ENCODE measurements at places on chromosomes 11 and 22.

- no peak for DNase-seq
These were observed 147.9 kb upstream of the PLET1 start for GRCh38 chr11:112408517-112408916.

DNA sequence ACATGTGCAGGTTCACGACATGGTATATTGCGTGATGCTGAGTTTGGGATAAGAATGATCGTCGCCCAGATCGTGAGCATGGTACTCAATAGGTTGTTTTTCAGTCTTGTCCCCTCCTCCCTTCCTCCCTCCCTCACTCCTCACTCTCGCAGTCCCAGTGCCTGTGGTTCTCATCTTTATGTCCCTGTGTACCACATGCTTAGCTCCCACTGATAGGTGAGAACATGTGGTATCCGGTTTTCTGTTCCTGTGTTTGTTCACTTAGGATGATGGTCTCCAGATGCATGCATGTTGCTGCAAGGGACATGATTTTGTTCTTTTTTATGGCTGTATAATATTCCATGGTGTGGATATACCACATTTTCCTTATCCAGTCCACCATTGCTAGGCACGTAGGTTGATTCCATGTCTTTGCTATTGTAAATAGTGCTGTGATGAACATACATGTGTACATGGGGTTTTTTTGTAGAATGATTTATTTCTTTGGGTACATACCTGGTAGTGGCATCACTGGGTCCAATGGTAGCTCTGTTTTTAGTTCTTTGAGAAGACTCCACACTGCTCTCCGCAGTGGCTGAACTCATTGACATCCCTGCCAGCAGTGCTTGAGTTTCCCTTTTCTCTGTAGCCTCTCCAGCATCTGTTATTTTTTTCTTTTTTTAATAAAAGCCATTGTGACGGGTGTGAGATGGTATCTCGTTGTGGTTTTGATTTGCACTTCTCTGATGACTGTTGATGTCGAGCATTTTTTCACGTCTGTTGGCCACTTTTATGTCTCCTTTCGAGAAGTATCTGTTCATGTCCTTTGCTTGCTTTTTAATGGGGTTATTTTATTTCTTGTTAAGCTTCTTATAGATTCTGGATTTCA lies 16.4 kb downstream of the ZBED4 start:
- no peak for DNase-seq

DNA sequence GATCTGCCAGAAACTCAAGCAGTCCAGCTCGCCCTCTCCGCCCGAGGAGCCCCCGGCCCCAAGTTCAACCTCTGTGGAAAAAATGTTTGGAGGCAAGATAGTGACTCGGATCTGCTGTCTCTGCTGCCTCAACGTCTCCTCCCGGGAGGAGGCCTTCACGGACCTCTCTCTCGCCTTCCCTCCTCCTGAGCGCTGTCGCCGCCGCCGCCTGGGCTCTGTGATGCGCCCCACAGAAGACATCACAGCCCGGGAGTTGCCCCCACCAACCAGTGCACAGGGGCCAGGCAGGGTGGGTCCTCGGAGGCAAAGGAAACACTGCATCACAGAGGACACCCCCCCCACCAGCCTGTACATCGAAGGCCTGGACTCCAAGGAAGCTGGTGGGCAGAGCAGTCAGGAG lies 20.8 kb downstream of the USP35 start:
- DNase-seq, result no peak

DNA sequence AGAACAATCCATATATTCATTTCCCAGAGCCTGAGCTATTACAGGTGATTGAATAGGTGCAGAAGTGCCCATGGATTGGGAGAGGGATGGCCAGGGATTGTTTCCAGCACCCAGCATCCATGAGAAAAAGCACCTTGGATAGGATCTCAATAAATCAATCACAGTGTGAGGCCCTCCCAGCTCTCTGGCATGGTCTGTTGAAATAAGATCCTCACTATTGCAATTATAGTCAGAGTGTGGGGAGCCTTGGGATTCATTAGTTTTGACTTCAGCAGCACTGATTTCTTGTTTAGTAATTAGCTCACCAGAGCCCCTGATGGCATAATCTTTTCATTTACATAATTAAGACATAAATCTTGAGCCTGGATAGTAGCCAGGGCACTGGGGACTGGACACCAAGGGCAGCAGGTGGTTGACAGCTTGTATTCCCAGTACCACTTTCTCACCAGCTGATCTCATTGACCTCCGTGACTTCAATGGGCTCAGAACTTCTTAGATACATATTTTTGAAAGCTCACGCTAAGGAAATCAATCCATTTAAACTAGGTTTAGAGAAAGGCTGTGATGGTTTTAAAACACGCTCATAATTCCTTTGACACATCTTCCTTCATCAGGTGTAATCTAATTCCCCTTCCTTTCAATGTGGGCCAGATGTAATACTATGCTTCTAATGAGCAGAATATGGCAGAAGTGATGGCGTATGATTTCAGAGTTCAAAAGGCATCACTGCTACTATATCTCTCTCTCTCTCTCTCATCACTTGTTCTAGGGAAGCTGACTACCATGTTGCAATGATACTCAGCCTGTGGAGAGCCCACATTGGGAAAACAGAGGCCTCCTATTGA lies 22.1 kb upstream of the DRD2 start:
- no peak for DNase-seq

- no peak for DNase-seq
These were observed 106.2 kb downstream of the LRRC32 start for GRCh38 chr11:76564364-76564763.

DNA sequence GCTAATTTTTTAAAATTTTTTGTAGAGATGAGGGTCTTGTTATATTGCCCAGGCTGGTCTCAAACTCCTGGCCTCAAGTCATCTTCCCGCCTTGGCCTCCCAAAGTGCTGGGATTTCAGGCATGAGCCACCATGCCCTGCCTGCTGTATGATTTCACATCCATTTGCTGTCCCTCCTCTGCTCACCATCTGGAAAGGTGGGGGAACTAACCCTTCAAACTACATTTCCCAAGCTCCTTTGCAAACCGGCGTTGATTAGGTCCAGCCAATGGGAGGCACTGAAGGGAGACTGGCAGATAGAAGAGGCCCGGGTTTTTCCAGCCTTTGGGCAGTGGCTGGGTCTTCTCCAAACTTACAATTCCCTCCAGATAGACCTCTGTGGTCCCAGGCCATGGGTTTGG lies 19.3 kb downstream of the RFPL1 start:
- DNase-seq, result no peak

- DNase-seq, result no peak
These were observed 21.3 kb upstream of the OR52M1 start for GRCh38 chr11:4523666-4524065.

DNA sequence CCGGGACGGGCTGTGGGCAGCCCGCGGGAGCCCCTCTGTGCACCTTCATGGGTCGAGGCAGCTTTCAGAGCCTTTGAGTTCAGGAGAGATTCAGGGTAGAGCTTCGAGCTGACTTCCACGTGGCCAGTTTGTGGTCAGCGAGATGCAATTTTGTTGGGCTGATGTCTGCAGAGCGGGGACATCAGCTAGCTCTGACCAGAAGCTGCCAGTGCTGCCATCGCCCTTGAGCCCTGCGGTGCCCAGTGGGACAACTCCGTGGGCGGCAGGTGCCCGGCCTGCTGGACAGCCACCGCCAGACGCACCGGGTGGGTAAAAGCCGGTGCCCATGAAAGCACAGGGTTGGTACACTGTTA lies 719 bp downstream of the TALDO1 start:
- no peak for DNase-seq

DNA sequence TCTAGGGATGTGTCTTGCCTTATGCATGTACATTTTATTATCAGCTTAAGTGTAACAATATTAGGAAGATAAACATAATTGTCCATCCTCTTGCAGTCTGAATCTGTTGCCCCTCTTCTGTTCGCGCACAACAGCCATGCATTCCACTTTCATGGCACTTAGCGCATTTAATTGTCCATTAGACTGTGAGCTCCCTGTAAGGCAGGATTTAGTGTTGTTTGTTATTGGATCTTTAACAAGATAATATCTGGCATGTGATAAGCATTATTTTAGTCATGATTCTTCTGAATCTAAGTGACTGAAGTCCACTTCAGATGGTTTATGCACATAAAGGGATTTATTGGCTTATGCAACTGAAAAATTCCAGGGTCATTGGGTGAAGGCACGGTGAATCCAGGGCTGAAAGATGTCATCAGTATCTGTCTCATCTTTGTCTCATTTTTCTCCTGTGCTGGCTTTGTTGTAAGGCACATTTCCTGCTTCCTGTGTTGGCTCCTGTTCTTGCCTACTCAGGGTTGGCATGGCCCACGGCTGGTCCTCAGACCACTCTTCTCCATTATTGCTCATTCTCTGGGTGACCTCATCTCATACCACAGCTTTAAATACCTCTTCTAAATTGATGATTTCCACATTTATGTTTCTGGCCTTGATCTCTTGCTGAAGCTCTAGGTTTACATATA lies 37.6 kb downstream of the ATXN10 start:
- DNase-seq, result no peak

DNA sequence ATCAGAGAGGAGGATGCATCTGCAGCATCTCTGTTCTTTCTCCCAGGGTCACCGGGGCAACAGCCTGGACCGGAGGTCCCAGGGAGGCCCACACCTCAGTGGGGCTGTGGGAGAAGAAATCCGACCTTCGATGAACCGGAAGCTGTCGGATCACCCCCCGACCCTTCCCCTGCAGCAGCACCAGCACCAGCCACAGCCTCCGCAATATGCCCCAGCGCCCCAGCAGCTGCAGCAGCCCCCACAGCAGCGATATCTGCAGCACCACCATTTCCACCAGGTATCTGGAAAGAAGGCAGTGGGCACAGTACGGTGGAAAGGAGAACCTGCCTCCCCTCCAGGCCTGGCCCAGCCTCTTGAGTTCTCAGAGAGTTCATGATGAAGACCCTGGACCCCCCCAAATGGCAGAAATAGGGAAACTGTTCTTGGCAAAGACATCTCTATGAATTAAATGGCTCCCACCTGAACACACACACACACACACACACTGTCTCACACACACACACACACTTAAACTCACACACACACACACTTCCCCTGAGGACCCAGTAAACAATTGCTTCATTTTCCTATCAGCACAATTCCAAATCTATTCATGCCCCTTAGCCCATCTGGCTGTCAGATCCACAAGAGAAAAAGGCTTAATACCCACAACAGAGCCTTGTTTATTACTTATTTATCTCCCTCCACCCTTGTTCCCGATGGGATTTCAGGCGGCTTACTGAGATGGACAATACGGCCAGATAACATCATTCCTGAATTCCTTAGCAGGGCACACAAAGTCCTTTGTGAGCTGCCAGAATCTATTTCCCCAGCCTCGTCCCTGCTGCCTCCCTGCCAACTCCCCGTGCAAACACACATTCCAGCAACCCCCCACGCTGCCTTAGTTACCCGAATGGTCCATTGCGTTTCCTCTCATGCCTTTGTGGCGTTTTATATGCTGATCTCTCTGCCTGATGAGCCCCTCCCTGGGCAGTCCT lies 8.1 kb downstream of the TMA7B start:
- DNase-seq, result no peak

GRCh38 chr11:117946156-117946841 lies 17.1 kb upstream of the TMPRSS13 start:
- no peak for DNase-seq

GRCh38 chr11:241634-242033 lies 4.9 kb downstream of the PSMD13 start:
- no peak for DNase-seq

GRCh38 chr22:50599816-50600455 lies 657 bp upstream of the MAPK8IP2 start:
- DNase-seq, result peak; percentile 34

DNA sequence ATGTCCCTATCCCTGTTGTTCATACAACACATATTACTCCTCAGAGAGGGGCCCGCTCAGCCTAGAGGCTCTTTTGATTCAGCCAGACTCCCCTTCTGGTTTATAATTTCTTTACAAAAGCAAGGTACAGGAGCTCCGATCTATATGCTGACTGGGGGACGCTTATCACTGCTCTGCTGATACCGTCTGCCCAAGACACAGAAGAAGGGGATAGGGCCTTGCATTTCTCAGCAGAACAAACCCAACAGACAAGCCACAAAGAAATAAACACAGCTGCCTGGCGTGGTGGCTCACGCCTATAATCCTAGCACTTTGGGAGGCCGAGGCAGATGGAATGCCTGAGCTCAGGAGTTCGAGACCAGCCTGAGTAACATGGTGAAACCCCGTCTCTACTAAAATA lies 109.9 kb upstream of the AKIP1 start:
- DNase-seq, result no peak

DNA sequence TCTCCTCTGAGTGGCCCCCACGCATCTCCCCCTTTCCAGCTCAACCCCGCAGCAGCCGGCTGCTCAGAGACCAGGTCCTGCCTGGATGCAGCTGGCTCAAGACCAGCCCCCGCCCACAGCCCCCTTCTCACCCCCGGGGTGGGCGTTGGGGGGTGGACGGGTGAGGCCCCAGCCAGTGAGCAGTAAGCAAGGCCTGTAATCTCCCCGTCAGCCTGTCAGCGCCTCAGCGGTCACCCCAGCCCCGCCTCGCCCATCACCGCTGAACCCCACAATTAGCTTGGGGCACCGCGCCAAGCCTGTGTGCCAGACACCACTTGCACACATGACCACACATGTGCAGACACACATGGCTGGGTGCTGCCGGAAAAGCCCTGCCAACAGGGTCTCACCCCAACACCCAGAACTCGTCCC lies 5.9 kb downstream of the PLXNB2 start:
- DNase-seq, result no peak
